Stimulated activated CD4-positive, alpha-beta T cell treated with anti-CD3 and anti-CD28 coated beads, TNF-alpha, amount 100 ng/mL, for 1 hour (primary cell): ENCODE measurements at places on chromosomes 13 and 19.

DNA sequence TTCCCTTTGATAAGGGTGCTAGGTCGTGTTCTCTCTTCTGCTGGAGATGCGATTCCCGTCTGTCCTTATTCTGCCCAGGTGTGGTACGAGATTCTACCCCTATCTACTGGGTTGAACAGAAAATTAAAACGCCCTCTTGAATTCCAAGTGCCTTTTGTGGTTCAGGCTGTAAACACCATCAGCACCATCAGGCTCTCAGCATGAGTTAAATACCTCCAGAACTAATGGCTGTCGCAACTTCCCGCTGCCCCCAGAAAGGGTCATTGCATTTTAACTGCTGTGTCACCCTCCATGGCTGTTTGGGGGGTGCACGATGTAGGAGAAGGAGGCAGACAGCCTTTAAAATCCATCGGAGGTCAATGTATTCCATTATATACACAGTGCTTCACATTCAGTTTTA is 177.4 kb downstream of the OXGR1 start:
- no peak for DNase-seq

- no peak for DNase-seq
Observed at GRCh38 chr19:35757231-35757748, 461 bp upstream of the HSPB6 start.

DNA sequence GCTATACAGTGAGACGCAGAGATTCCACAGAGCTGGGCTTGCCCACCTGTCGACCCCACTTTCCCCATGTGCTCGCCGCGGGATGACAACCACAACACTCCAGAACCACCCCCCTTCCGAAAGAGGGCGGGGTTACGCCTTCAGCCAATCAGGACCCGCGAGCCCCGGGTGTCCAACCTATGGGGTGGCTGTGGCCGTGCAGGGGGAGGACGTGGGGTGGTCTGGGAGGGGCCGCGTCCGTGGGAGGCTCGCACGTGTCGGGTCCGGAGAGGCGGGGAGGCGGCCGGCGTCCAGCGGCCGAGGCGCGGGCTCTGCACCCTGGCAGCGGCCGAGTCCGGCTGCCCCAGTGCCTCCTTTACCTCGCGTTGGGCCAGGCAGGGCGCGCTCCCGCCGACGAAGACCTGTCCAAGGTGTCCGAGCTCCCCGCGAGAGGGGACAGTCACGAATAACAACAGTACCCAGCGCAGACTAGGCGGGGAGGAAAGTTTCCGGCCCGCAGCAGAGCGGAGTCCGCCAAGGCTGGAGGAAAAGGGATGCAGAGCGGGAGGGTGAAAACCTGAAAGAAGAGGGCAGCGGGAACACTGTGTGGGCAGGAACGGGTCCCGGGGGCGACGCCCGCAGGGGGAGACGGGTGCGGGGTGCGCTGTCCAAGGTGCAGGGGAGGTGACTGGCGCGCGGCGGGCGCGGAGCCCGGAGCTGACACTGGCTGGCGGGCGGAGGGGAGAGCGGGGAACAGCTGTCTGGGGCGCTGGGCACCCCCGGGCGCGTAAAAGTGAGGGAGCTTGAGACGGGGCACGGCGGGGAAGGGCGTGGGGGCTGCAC is 911 bp downstream of the ENOX1 start:
- DNase-seq: no peak

GRCh38 chr13:93603043-93603442 is 376.4 kb downstream of the GPC6 start:
- no peak for DNase-seq

GRCh38 chr19:15115080-15115479 is 7.9 kb downstream of the SYDE1 start:
- DNase-seq: no peak

GRCh38 chr19:1361601-1362386 is 21.9 kb upstream of the NDUFS7 start:
- no peak for DNase-seq

DNA sequence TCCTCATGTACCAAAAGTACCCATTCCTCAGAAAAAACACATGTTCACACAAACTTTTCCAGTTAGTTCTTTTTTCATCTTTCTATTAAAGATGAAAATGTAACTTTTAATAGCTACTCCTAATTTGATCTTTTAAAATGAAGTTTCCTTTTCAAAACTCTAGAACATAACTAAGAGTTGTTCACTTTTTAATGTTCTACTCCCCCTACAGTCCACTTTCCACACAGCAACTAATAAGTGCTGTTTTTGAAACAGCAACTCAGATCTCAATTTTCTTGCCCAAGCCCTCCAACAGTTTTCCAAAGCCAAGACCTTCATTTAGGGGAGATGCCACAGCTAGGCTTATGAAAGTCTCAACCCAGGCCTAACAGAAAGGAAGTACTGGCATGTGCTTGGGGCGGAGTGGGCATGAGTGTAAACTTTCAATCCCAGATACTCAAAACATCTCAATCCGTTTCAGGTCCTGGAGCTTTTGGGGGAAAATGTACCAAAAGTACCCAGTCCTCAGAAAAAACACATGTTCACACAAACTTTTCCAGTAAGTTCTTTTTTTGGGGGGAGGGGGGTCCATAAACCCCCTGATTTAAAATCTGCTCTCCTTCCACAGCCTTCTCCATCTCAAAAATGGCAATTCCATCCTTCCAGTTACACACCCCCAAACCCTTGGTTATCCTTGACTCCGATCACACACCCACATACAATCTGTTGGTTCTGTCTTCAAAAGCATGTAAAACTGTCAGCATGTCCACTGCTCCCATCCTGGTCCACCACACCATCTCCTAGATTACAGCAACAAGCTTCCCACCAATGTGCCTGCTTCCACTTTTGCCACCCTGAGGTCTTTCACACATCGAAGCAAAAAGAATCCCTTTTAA is 2.0 kb downstream of the FBL start:
- no peak for DNase-seq

- DNase-seq: no peak
Observed at GRCh38 chr13:113052206-113052605, 53.4 kb upstream of the F7 start.

DNA sequence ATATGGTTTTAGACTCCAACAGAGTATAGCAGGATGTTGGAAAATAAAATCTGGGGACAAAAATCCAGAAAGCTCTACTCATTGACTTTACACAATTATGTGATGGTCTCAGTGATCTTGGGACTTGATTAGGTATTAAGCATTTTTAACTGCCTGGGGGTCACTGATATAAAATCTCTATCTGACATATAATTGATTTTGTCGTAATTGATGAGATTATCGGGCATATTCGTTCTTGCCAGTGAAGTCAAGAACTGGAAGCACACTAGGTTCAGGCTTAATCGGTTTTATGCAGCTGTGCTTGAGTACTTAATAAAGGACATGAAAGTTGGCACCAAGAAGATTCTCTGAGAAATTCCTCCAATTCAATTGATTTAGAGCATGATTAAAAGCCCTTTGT is 390.7 kb downstream of the DCT start:
- DNase-seq: no peak
